ENCODE measurements at places on chromosomes 3 and 15. TPM values are rescaled to one million over a fixed set of nuclear protein-coding genes. Genes with fewer than 3 reads are reported as not detected.

The CLDN18 gene
- total RNA-seq = not detected

The SEMA4B gene
- total RNA-seq = 17.2 TPM

The CELF6 gene
- not detected for total RNA-seq

The SPTSSB gene
- not detected for total RNA-seq

The TJP1 gene
- 50.5 TPM for total RNA-seq

The SHF gene
- total RNA-seq = 1.5 TPM

The CCDC54 gene
- total RNA-seq = not detected

The ACKR4 gene
- under 0.01 TPM for total RNA-seq

The ATP13A5 gene
- not detected for total RNA-seq

The ZNF860 gene
- total RNA-seq = 0.59 TPM

The TM4SF1 gene
- total RNA-seq = 17.5 TPM

The PRKCD gene
- total RNA-seq = 1.8 TPM

The OXSM gene
- 14.0 TPM for total RNA-seq

The ACAA1 gene
- total RNA-seq = 24.3 TPM

The PAK2 gene
- total RNA-seq = 48.4 TPM

The ERICH6 gene
- total RNA-seq = not detected

The TMEM207 gene
- not detected for total RNA-seq

The SH3GL3 gene
- total RNA-seq = 2.1 TPM

The SLC22A14 gene
- total RNA-seq = 0.59 TPM

The SNURF gene
- 17.4 TPM for total RNA-seq

The SEMA3F gene
- total RNA-seq = 0.23 TPM

The CP gene
- total RNA-seq = not detected

The LMAN1L gene
- not detected for total RNA-seq

The NR2E3 gene
- total RNA-seq = under 0.01 TPM

The MKRN3 gene
- total RNA-seq = not detected

The IGF2BP2 gene
- 82.7 TPM for total RNA-seq

The FSTL1 gene
- 2,453 TPM for total RNA-seq

The HYAL1 gene
- 0.42 TPM for total RNA-seq

The SYNPR gene
- total RNA-seq = not detected

The ARHGEF26 gene
- 3.6 TPM for total RNA-seq

Data from smooth muscle cell of the umbilical artery (primary cell).